NCI-H510A treated with DMSO at 0.1 percent for 48 hours (cell line): ENCODE measurements at places on chromosomes 7 and 10.

DNA sequence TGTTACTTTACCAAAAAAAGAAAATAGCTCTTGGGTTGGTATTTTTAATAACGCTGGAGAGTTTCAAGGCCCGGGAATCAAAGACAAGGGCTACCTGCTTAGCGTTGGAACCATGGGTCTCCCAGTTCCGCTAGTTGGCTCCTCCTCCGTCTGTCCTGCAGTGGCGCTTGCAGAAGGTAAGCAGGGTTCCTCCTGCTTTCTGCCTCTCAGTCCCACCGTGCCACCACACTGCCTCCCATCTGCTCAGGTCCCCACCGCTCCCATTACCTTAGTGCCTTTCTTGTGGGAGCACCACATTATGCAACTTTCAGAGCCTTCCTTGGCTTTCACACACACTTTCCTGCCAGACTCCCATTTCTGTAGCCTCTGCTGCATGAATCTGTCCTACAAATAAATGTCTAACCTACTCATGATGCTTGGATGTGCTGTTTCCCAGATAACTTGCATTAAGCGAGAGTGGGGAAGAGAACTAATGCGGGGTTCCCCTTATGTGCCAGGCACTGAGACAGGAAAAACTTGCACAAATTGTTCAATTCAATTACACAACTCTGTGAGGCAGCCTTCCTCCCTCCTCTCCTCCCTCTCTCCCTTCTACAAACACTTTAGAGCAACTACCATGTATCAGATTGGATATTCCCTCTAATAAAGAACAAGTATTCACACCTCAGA lies 124.5 kb downstream of the AOAH start:
- DNase-seq: no peak

GRCh38 chr10:25125201-25125611 lies 49.6 kb upstream of the GPR158 start:
- no peak for DNase-seq

- DNase-seq: peak; percentile 13
Observed at GRCh38 chr7:43454936-43455518, 127.9 kb upstream of the STK17A start.

DNA sequence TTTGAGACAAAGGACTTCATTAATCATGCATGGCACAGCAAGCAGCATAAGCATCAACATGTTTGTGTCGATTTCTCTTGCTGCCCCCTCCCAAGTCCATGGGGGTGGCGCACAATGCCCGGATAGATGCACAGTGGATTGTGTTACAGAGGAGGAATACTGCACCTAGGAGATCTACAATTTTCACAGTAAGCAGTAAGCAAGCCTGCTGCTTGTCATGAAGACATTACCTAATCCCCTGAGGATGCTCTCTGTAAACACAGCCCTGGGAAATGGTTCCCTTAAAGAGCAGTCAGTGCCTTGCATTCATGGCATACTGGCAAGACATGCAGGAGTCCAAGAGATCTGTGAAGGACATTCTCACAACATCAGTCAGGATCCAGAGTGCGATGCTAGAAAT lies 137.7 kb downstream of the ETV1 start:
- DNase-seq: no peak

- DNase-seq: peak; percentile 55
Observed at GRCh38 chr7:115676080-115676479, 354.5 kb downstream of the TFEC start.

DNA sequence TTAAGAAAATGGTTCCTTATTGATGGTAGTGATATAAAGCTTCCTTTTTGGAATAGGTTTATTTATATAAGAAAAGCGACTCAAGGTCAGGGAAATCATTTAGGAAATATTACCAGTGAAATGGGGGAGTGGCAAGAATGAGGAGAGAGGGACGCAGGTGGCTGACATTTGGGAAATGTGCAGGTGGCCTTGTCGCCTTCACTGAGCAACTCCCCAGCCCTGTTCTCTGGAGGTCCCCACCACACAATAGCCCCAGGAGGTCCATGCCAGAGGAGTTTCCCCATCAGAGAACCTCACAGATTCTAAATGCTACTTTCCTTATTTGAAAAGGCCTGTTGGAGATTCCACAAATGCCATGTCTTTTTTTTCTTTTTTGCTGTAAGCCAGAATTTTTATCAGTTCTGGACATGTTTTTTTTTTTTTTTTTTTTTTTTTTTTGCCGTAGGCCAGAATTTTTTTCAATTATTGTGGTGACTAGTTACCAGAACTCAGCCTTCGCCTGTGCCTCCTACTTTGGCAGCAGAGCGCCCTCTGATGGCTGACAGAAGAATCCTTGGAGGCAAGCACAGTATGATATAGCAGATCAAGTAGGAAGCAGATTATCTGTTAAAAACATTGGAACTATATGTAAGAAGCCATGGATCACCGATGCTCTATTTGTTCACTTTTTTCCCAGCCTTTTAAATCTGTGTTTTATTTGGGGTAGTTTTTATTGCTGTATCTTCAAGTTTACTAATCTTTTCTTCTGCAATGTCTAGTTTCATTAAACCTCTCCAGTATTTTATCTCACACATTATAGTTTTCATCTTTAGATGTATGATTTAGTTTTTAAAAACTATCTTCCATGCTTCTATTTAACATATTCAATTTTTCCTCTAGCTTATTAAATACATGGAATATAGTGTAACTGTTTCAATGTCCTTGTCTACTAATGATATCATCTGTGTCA lies 18.6 kb downstream of the OPALIN start:
- DNase-seq: peak; percentile 80

DNA sequence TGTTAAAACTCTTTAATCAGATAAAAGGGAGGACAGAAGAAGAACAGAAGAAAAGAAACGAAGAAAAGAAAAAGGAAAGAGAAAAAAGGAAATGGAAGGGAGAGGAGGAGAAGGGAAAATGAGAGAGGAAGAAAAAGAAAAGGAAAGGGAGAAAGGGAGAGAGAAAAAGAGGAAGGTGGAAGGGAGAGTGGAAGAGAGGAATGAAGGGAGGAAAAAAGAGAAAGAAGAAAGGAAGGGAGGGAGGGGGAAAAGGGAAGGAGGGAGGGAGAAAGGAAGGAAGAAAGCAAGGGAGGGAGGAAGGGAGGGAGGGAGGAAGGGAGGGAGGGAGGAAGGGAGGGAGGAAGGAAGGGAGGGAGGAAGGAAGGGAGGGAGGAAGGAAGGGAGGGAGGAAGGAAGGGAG lies 305.7 kb downstream of the CALN1 start:
- no peak for DNase-seq

DNA sequence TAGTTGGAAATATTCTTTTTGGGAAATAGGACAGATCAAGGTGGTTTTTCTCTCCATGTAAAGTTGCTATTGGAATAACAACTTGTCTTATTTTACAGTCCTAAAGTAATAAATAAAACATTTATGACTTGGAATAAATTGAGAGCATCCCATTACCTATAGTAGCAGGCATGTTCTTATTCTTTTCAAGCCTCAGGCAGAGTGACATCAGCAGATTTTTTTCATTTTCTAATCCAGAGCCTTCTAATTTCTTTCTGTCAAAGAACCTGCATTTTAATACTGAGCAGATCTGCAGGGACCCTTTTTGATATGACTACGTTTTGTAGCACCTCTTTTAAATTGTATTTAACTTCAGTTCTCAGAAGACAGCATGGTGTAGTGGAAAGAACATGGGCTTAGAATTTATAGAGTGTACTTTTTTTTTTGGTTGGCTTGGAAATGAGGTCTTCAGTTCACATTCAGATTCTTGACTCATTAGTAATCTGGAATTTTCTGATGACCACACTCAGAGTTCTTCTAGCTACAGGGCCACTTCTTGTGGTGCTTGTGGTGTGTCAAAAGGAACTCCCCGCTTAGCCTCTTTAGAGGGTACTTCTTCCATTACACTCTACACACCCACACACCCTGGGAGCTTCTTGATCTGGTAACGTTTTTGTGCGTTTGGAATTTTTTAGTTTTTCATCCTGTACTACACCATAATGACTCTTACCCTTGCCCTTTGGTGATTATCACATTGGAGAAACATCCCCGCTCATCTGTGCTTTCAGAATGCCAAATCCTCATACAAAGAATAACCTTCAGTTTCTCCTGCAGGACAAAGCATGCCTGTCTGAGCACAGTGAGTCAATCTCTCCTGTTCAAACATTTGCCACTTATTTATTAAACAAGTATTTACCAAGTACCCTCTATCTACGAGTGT lies 34.6 kb downstream of the AGK start:
- no peak for DNase-seq

DNA sequence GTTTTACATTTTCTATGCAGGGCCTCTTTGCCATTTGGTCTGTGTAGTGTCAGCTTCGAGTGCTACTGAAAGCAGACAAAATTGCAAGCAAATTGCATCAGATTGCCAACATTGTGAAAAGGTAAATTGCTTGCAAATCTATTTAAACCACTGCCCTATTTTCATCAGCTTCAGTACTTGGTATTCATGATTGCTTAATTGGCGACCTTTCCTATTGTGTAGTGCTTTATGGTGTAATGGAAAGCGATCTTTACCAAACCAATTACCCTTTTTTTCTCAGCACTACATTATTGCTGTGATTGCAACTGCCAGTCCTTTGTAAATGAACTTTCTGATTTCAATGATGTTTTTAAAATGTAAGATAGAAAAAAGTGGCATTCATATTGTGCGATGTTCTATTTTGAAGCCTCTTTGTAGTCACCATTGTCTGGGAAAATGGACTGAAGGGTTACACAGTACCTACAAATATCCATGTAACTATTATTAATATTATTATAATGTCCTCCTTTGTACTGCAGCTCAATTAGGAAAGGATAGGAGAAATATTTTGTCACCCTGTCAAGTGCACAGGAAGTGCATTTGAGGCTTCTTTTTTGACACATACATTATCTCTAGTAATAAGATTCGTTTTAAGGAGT lies 177.7 kb upstream of the SP8 start:
- no peak for DNase-seq

- peak; percentile 39 for DNase-seq
Observed at GRCh38 chr7:17939606-17940301, 540 bp downstream of the SNX13 start.

DNA sequence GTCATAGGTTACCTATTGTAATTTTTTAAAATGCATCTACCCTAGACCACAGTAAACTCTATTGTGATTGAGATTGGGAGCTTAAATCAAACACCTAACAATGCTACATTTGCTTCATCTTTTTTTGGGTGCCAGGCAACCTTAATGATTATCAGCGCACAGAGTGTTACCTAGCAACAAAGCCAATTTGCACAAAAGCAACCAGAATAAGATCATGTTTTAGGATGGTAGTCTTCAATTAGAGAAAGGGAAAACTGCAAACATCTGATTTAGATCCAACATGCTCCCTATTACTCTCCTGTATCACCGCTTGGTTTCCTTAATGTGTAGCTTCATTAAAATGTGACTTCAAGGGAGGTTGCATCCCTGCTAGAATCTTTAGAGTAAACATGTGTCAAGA lies 226.9 kb downstream of the ABCA13 start:
- DNase-seq: no peak

DNA sequence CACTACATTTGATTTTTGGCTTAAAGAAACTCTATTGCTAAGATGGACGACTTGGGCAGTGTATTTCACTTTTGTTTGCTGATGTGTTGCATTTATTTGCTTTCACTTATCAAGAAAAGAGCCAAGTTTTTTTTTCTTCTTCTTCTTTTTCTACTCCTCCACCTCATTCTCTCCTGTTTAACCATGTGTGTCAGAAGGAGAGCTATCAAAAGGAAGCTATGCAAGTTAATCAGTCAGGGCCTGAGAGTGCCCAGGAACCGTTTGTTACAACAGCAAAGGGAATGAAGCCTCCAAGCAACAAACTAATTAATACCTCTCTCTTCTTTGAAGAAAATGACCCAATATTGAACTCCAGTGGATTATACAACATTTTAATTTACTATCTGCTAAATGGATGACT lies 299.3 kb downstream of the GRM8 start:
- DNase-seq: no peak

DNA sequence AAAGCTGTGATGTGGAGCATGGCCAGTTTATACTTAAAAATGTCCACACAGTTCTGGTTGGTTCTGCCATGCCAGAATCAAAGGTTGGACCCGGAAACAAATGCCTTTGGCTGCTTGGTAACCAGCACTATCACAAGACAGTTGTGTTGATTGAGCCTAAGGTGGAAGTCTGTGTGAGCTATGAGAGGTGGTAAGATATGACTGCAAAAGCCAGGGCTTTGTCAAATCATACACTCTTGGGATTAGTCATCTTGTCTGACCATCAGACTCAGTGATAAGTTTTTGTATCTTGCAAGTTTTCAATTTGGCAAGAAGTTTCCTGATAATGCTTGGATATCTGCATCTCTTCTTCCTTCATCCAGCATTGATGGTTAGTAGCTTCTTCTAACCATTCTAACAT lies 35.5 kb downstream of the GPR141 start:
- DNase-seq: no peak

- no peak for DNase-seq
Observed at GRCh38 chr7:117737926-117738325, 135.3 kb downstream of the CTTNBP2 start.

DNA sequence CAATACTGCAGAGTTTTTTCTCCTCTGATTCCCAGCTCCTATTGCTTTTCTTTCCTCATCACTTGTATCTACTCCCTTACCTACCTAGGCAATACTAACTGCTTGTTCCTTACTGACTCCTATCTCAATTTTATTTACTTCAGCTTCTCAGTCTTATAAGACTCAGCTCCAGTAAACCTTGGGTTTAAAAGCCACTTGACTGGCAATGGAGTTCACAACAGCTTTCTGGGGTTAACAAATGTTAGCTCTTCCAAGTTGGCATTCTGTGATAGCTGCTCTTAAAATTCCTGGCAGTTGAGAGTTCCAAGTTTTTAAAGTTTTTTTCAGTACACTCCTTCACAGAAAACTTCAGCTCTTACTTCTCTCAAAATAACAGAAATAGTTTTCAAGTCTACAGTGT lies 14.2 kb downstream of the ATAD1 start:
- no peak for DNase-seq

- DNase-seq: no peak
Observed at GRCh38 chr7:63028376-63029206, 970.1 kb upstream of the ZNF722 start.

DNA sequence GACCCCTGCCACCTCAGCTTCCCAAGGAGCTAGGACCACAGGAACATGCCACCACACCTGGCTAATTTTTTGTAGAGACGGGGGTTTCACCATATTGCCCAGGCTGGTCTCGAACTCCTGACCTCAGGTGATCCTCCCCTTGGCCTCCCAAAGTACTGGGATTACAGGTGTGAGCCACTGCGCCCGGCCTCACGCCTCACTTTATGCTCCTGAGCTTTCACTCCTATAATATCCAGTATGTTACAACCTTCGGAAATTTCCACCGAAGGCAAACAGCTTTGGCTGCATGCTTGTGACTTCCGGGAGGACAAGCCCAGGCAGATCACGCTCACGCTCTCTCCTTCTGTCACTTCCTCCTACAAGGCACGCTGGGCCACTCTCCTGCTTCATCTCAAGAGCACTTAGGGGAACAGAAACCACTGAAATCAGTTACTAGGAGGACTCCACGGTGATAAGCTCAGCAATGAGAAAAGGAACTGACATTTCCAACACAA lies 4.4 kb upstream of the MAD1L1 start:
- DNase-seq: peak; percentile 80

- DNase-seq: no peak
Observed at GRCh38 chr7:24706211-24707170, 50.8 kb downstream of the GSDME start.
